ENCODE measurements at places on chromosomes 7 and 10. TPM values are rescaled to one million over a fixed set of nuclear protein-coding genes. Genes with fewer than 3 reads are reported as not detected.

GRCh38 chr10:124126145-124126982, 33.0 kb upstream of the CHST15 start:
- no peak overlapping the region for H3K27ac ChIP-seq
- no peak for DNase-seq
- no peaks in the 10 kb centered on the region for H3K27me3 ChIP-seq

Gene HOGA1
- 82.6 TPM for total RNA-seq

Gene EGFR
- 7.0 TPM for total RNA-seq

DNA sequence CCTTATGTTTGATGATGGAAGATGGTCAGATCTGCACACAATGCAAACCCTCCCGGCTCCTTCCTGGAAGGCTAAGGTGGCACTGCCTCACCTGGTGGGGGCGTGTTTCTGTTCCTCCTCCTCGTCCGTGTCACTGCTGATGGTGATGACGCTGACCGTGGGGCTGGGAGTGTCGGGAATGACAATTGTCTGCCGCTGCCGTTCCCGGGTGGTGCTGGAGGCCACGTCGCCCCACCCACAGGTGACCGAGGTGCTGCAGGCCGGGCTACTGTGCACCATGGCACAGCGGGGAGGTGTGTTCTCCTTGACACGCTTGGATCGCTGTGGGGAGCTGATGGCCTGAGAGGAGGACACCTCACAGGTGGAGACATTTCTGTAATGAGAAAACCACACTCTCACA, 73.1 kb downstream of the CLEC2L start:
- no peak overlapping the region for H3K27ac ChIP-seq
- DNase-seq: no peak
- peaks cover 100% of the 10 kb centered on the region for H3K36me3 ChIP-seq
- peaks cover 3% of the 10 kb centered on the region for H3K4me1 ChIP-seq
- H3K4me3 ChIP-seq: no peak overlapping the region

GRCh38 chr10:22609719-22610465, 104.5 kb downstream of the PIP4K2A start:
- no peak overlapping the region for H3K27ac ChIP-seq
- peaks cover 17% of the 10 kb centered on the region for H3K36me3 ChIP-seq
- no peaks in the 10 kb centered on the region for H3K27me3 ChIP-seq
- no peaks in the 10 kb centered on the region for H3K4me1 ChIP-seq
- no peak overlapping the region for H3K4me3 ChIP-seq

- no peaks in the 10 kb centered on the region for H3K4me1 ChIP-seq
- peak; percentile 38 for DNase-seq
- H3K4me3 ChIP-seq: no peak overlapping the region
- no peaks in the 10 kb centered on the region for H3K27me3 ChIP-seq
Observed at GRCh38 chr10:44860811-44861736, 50.1 kb upstream of the TMEM72 start.

- H3K4me1 ChIP-seq: no peaks in the 10 kb centered on the region
- no peak overlapping the region for H3K27ac ChIP-seq
- no peak for DNase-seq
- H3K36me3 ChIP-seq: no peaks in the 10 kb centered on the region
Observed at GRCh38 chr7:154390961-154391360, 338.8 kb downstream of the DPP6 start.

DNA sequence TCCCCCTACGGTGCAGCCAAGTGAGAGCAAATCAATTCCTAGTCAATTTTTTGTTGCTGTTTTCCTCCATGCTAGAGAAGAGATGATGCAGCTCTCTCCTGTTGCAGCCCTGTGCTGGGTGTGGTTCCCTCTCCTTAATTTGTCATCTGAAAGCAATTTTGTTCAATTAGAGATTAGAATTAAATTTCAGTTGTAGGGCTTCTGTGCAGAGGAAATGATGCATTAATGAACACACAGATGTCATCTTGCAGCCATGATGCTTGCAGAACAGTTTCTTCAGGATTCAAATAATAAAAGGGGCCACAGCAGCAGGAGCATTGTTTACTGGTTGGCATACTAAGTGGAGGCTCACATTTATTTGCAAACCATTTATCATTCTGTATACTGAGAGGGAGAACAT, 266.0 kb downstream of the AUTS2 start:
- no peak overlapping the region for H3K27ac ChIP-seq
- no peaks in the 10 kb centered on the region for H3K27me3 ChIP-seq
- DNase-seq: no peak
- H3K4me3 ChIP-seq: no peak overlapping the region
- H3K4me1 ChIP-seq: no peaks in the 10 kb centered on the region

GRCh38 chr7:131124867-131125266, 202.8 kb upstream of the MKLN1 start:
- no peak overlapping the region for H3K4me3 ChIP-seq
- H3K27me3 ChIP-seq: no peaks in the 10 kb centered on the region
- H3K4me1 ChIP-seq: no peaks in the 10 kb centered on the region
- H3K36me3 ChIP-seq: no peaks in the 10 kb centered on the region

Gene TMEM236
- 0.30 TPM for total RNA-seq

Gene DENND11
- 15.3 TPM for total RNA-seq

DNA sequence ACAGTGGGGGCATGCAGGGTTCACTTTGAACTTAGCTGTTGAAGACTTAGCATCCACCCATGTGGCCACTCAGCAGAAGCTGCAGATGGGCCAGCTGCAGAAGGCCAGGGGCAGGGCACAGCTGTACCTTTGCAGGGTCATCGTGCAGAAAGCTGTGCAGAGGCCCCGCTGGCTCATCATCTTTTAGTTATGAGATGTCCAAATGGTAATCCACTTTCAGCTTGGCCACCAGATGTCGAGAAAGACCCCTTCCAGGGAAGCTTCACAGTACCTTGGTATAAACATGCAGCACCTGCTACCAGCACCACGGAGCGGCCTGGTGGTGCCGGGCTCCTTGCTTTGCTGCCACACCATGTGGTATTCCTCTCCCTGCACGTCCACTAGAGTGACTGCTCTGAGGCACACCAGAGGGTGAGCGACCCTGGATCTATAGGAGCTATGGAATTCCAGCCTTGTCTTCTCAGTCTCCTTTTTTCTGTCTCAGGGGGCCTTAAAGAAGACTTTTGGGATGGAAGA, 74.2 kb upstream of the LAMB4 start:
- no peak overlapping the region for H3K4me3 ChIP-seq
- H3K4me1 ChIP-seq: no peaks in the 10 kb centered on the region
- no peaks in the 10 kb centered on the region for H3K36me3 ChIP-seq
- DNase-seq: no peak

GRCh38 chr7:27897001-27897400, 157.0 kb downstream of the TAX1BP1 start:
- H3K4me3 ChIP-seq: no peak overlapping the region
- peaks cover 11% of the 10 kb centered on the region for H3K4me1 ChIP-seq
- no peak for DNase-seq
- no peak overlapping the region for H3K27ac ChIP-seq

Gene UBTD1
- 42.9 TPM for total RNA-seq

DNA sequence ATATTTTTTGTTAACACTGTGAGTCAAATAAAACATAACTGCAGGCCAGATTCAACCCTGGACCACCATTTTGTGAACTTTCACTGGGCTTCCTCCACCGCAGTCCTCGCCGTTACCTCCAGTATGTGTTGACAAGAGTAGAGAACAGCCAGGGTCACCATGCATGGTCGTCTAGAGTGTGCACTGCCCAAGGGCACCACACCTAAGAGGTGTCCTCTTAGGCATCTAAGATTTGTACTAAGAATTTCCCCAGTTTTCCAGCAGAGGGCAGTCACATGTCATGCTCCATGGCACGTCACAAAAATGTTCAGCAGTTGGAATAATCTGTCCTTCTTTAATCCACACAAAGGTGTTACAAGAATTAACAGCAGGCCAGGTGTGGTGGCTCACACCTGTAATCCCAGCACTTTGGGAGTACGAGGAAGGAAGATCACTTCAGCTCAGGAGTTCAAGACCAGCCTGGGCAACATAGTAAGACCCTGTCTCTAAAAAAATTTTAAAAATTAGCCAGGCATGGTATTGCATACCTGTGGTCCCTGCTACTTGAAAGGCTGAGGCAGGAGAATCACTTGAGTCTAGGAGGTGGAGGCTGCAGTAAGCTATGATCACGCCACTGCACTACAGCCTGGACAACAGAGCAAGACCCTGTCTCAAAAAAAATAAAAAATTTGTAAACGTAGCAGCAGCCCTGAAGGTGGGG, 71.2 kb upstream of the FOXK1 start:
- DNase-seq: no peak
- no peak overlapping the region for H3K4me3 ChIP-seq

GRCh38 chr7:148447221-148447849, 143.2 kb upstream of the C7orf33 start:
- H3K27me3 ChIP-seq: no peaks in the 10 kb centered on the region
- H3K27ac ChIP-seq: no peak overlapping the region
- no peaks in the 10 kb centered on the region for H3K4me1 ChIP-seq

DNA sequence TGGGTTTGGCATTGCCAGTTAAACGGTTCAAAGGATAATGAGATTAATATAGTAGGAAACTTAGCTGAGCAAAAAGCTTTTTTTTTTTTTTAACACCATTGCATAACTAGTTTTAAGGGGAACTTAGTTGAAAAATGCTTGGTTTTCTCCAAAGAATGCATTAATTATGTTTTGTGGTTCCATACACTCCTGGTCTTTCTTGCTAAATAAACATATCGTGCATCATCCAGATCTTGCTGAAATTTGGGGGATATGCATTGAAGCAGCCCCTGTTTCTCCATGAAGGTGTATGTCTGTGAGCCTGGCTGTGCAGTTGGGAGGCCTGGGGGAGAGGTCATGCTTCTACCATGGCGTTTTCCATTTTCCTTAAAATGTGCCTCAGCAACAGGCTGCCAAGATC, 558.2 kb upstream of the GALNT17 start:
- H3K36me3 ChIP-seq: no peaks in the 10 kb centered on the region
- peaks cover 8% of the 10 kb centered on the region for H3K4me1 ChIP-seq
- no peaks in the 10 kb centered on the region for H3K27me3 ChIP-seq
- H3K4me3 ChIP-seq: no peak overlapping the region
- no peak for DNase-seq

GRCh38 chr7:26658389-26659084, 205.9 kb downstream of the SKAP2 start:
- H3K27ac ChIP-seq: no peak overlapping the region
- no peak for DNase-seq
- H3K4me3 ChIP-seq: no peak overlapping the region
- peaks cover 9% of the 10 kb centered on the region for H3K27me3 ChIP-seq
- H3K36me3 ChIP-seq: no peaks in the 10 kb centered on the region

Gene CLCN1
- not detected for total RNA-seq

Gene KNDC1
- not detected for total RNA-seq

- no peaks in the 10 kb centered on the region for H3K27me3 ChIP-seq
- no peaks in the 10 kb centered on the region for H3K36me3 ChIP-seq
- peak overlapping the region; percentile 54 for H3K4me3 ChIP-seq
Observed at GRCh38 chr10:112376396-112376790, 2.5 kb downstream of the ACSL5 start.

DNA sequence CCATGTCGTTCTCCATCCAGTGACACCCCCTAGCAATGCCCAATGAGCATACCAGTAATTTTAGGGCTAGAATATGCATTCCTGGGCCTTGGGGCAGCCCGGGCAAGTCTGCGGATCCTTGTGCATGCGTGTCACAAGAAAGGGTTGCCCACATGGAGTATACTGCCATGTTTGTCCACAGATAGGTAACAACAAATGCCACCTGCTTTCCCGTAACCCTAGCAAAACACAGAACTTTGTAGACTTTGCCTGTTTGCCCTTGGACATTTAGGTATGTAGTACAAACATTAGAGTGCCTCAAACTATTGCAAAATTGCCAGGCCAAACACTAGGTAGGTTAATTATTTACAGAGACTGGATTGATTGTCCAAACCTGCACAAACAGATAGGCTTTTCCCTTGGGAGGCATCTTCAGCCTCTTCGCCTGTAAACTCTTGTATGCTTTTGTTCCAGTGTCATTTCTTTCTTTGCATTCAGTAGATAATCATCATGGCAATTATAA, 117.0 kb downstream of the ADCY1 start:
- no peak overlapping the region for H3K27ac ChIP-seq
- peaks cover 4% of the 10 kb centered on the region for H3K4me1 ChIP-seq
- no peak overlapping the region for H3K4me3 ChIP-seq

- no peaks in the 10 kb centered on the region for H3K4me1 ChIP-seq
- H3K27ac ChIP-seq: no peak overlapping the region
- no peaks in the 10 kb centered on the region for H3K36me3 ChIP-seq
- no peak for DNase-seq
- no peak overlapping the region for H3K4me3 ChIP-seq
Observed at GRCh38 chr7:66732439-66732838, 8.1 kb upstream of the RABGEF1 start.

DNA sequence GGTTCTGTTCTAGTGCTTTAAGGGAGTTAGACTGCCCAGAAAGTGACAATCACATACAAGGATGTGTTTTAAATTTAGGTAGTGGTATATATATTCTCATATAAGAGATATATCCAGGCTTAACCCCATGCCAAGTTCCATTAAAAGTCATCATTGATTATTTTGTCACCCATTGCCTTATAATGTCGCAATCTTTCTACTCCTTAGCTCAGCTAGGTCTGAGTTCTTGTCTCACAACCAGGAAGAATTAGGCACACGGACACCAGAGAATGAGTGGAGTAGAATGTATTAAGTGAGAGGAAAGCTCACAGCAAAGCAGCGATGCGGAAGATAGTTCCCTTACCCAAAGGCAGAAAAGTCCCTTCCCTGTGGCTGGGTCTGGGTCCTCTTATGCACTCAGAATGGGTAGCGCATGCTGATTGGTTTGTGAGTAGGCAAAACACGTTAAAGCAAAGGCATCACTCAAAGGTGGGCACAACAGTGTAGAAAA, 197.2 kb upstream of the AHR start:
- H3K4me1 ChIP-seq: no peaks in the 10 kb centered on the region
- H3K27ac ChIP-seq: no peak overlapping the region
- no peak for DNase-seq
- no peak overlapping the region for H3K4me3 ChIP-seq
- H3K27me3 ChIP-seq: no peaks in the 10 kb centered on the region

Gene MACC1
- total RNA-seq: not detected

- H3K27ac ChIP-seq: no peak overlapping the region
Observed at GRCh38 chr10:125407557-125407956, 247.2 kb upstream of the CTBP2 start.
